ENCODE measurements at places on chromosomes 5 and 9.

GRCh38 chr5:72018143-72018803 lies 89.0 kb upstream of the MAP1B start:
- no peak for DNase-seq

- DNase-seq: no peak
Observed at GRCh38 chr9:131279863-131280570, 3.7 kb upstream of the FAM78A start.

DNA sequence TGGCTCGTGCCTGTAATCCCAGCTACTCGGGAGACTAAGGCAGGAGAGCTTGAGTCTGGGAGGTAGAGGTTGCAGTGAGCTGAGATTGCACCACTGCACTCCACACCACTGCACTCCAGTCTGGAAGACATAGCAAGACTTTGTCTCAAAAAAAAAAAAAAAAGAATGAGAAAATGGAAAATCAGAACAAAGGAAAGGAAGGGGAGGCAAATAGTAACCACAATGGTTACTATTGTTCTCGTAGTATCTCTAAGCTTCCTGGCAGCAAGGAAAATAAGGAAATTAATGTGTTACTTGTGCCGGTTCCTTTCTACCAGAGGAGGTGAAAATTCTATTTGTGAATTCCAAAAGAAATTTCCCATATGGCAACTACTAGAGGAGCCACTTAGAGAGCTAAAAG lies 48.5 kb upstream of the BNC2 start:
- no peak for DNase-seq

DNA sequence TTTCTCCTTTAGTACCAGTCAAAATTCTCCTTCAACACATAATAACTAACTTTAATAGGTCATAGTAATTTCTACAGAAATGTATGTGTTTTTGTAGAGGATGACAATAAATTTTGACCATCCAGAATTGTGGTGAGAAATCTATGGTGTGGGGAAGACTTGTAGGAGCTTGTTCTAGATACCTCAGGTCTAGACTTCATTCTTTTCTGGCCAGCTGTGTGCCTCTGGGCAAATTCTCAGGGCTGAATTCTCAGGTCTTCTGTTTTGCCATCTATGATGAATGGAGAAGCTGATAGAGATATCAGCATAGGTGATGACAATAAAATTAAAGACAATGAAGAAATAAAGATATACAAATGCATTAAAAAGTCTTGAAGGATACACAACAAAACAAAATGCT lies 298.6 kb upstream of the MEF2C start:
- DNase-seq: no peak

DNA sequence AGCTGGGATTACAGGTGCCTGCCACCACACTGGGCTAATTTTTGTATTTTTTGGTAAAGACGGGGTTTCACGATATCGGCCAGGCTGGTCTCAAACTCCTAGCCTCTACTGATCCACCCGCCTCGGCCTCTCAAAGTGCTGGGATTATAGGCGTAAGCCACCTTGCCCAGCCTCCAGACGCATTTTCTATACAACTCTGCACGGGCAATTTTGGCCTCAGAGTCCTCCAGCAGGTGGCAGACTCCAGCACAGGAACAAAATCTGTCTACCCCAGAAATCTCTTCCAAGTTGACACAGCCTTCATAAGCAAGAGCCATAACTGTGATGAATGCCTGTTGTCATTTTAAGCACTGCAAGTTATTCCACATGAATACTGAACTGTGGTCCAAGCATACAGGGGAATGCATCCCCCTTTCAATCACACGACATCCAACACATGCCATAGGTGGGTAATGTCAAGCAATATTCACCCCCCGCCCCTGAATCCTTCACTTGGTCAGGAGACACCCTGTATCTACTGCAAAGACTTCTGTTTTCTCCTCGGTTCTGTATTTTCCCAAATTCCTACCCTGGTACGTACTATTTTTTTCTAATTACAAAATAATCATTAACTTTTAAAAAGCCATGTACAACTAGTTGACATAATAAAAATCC lies 50.8 kb downstream of the ALDH7A1 start:
- DNase-seq: no peak

DNA sequence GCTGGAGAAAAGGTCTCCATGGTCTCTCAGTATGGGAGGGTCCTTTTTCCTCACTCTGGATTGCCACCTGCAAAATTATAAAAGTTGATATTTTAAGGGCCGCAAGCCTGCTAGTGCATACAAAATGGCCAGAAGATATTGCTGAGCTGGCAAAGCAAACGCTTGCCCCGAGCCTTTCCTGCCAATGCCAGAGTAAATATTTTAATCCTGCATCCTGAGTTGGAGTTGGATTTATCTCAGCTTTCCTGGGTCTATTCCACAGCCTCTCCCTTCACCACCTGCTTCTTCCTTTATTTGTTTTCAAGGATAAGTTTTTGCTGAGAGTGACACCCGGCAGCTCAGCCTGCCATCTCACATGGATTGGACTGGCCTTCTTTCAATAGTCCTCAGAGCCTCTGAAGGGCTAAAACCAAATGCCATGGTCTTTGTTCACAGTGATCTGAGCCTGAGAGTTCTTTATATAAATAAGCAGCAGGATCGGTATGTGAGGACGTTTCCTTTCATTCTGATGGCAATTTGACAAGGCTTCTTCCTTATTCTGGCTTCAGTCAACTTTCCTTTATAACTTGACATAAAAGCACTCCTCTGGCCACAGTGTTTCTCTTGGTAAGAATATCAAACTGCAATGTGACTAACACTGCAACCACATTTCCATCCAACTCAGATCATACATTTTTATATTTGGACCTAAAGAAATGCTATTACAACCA lies 170.1 kb downstream of the ADAMTS12 start:
- no peak for DNase-seq

DNA sequence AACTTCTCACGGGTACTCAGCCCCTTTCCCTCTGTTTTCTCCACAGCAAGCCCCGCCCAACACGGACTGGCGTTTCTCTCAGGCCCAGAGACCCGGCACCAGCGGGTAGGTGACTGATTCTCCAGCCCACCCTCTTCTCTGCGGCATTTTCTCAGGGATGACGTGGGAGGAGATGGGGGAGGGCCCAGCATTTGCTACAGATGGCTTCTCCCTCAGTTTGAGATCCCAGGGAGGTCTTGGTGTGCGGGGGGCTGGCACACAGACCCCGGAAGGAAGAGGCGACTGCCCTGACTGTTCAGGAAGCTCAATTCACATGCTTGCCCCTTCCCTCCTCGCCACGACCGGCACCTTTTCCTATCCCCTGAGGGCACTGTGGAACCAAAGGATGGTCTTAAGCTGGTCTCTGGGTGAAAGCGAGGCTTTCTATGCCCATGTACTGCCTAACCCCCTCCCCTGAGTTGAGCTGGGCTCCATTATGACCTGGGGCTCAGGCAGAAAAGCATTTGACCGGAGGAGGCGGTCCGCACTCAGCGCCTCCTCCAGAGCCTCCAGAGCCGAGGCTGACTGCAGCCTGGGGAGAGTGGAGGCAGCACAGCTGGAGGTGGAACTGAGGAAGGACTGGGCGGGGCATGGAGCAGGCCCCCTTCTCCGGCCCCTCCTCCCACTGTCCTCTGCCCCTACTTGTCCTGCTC lies 6.0 kb downstream of the PCDHGC5 start:
- no peak for DNase-seq

GRCh38 chr9:112364761-112365160 lies 15.1 kb upstream of the HSDL2 start:
- no peak for DNase-seq

DNA sequence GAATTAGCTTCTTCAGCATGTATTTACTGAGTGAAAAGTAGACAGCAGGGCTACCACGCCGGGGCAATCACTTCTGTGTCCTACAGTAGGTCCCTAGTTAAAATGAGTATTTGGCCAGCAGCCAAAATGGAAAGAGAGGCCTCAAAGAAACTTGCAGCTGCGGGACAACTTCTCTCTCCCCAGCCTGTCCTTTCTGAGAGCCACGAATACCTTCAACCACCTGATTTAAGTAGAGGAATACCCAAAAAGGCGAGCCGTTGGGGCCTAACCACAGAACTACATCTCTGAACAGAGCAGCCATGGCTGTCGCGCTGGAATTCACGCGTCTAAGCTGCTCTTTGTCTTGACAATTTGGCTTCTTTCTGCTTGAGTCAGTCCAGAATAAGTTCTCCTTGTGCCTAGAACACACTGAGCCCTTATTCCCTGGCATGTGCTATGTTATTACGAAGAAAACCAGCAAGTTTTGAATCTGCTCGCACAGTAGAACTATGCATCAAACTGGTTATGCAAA lies 43.8 kb upstream of the GOLPH3 start:
- no peak for DNase-seq

- DNase-seq: no peak
Observed at GRCh38 chr9:20408513-20408912, 213.8 kb downstream of the MLLT3 start.

DNA sequence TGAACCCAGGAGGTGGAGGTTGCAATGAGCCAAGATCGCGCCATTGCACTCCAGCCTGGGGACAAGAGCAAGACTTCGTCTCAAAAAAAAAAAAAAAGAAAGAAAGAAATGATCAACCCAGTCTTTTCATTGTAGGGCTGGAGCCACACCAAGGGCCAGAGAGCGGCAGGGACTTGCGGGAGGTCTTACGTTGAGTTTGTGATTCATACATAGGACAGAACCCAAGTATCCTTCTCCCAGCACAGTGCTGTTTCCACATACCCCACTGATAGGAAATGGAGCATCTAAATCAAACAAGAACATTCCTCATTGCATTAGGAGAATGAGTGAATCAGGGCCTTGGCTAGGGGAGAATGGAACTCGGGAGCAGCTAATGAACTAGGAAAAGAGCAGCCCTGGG lies 3.5 kb upstream of the TNIP1 start:
- DNase-seq: no peak

- DNase-seq: no peak
Observed at GRCh38 chr9:35164711-35165110, 2.9 kb downstream of the UNC13B start.

- peak; percentile 23 for DNase-seq
Observed at GRCh38 chr5:142151436-142152383, 43.1 kb downstream of the NDFIP1 start.

DNA sequence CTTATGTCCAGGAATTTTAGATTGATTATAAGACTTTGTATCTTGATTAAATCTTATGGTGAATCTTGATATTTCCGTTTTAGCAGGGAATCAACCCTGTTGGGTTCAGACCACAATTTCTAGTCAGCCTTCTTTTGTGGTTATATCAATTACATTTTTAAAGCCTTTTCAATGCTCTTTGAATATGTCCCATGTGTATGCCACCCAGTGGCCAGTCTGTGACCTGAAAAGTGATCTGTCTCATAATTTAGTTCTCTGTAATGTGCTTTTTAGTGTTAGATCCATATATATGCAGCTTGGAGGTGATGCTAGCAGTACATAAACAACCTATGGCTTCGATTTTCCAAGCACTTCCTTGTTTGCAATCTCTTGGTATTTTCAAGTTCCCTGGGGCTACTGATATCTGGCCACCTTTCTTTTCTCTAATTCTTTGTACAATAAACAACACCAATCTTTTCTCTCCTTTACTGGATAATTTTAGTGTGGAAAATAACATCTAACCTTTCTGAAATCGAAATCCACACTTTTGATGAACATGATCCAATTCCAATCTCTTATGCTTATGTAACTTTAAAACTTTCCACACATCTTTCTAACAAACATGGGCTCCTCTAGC lies 28.8 kb downstream of the PDE8B start:
- no peak for DNase-seq

DNA sequence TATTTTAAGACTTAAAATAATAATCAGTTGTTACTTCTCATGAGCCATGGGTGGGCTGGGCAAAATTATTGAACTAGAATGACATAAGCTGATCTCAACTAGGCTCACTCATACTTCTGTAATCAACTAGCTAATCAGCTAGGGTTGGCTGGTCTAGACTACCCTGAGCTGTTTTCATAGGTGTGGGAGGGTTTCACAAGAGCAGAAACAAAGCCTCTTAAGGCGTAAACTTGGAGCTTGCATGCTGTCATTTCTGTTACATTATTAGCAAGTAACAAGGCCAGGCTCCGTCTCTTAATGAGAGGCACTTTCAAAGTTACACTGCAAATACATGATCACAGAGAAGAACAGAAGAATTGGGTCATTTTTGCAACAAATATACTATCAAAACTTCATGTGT lies 57.2 kb upstream of the GHR start:
- DNase-seq: no peak

DNA sequence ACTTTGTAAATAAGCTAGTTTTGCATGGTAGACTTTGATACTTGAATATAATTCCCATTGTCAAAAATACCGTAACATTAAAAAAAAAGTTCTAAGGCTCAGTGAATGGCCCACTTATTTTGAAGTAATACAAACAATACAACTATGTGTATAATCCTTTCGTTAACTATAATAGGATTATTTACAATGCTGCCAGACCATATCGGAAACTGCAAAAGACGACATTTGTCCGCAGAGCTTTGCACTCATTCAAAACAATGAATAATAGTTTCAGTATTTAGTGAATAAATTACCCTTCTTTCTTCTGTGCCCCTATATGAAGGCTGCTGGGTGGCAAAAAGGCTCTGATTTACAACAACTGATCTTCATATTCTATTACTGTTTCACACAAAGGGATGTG lies 121.8 kb downstream of the DROSHA start:
- no peak for DNase-seq

DNA sequence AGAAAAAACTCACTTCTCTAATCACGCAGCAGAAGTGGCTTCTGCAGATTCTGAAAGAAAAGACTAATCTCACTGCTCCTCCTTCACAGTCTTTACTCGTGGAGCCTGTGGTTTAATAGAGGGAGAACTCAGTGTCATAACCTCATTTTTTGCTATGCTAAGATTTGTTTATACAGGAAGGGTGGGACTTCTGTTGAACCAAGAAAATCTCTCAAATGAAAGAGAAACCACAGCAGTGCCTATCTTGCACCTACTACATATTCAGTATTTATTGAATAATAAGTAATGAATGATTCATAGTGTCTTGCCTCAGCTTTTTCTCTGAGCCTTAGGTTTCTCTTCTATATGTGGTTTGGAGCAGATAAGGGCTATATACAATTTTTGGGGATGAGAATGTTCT lies 136.1 kb upstream of the DMAC1 start:
- no peak for DNase-seq

- no peak for DNase-seq
Observed at GRCh38 chr5:74021126-74021525, 395.1 kb downstream of the ARHGEF28 start.

GRCh38 chr5:19615661-19616060 lies 372.3 kb downstream of the CDH18 start:
- no peak for DNase-seq

DNA sequence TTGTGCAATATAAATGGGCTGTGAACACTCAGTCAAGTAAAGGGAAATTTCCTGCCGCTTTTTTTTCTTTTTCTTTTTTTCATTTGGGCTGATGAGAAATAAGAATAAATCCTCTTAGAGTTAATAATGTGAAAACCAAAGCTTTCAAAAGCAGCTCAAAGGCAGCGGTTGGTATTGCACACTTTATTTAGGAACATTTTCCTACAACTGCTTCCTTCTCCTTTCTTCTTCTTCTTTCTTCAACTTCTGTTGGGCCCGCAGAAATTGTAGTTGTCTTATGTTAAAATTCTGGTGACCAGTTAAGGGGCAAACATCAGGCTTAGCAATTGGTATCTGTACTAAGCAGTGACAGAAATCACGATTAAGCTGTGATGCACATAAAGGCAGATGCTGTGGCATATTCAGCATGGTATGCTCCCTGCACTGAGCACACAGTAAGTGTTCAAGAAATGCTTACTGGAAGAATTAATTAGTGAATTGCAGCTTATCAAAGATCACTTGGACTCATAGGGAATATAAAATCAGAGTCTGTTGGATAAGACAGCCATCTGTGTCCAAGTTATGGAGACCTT lies 85.4 kb downstream of the ANKRD55 start:
- DNase-seq: no peak
